Right ventricle myocardium inferior (tissue), 1 donor: ENCODE measurements at places on chromosomes 4 and X. TPM values are rescaled to one million over a fixed set of nuclear protein-coding genes. Genes with fewer than 3 reads are reported as not detected.

DNA sequence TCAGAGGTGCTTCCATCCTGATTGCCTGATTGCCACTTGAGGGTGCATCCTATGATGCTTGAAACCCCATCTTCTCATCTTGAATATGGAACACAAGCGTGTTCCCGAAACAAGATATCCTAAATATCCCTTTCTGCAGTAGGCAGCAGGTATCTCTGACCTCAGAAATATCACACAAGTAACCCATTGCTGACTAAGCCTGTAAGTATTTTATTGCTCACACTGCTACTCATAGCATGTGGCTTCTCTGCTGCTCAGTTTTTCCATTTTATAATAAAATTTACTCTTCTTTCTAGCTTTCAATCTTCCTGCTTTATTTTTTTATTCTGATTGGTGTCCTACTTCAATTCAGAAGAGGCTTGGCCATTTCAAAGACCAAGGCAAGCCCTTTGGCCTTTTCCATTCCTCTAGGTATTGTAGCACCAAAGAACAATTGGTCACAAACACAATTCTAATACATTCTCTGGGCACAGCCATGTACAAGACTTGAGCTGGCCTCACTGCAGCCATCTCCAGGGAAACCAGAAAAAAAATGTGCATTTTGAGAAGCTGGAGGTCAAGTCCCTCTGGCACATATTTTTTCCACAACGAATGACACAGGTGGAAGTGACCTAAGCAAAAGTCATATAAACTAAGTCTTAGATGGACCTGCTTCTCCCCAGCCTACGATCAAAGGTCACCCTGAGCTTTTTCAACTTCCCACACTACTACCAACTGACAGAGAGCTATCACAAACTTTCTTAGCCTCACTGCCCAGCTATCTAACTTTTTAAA, 107.0 kb downstream of the OR13H1 start:
- DNase-seq, result no peak

DNA sequence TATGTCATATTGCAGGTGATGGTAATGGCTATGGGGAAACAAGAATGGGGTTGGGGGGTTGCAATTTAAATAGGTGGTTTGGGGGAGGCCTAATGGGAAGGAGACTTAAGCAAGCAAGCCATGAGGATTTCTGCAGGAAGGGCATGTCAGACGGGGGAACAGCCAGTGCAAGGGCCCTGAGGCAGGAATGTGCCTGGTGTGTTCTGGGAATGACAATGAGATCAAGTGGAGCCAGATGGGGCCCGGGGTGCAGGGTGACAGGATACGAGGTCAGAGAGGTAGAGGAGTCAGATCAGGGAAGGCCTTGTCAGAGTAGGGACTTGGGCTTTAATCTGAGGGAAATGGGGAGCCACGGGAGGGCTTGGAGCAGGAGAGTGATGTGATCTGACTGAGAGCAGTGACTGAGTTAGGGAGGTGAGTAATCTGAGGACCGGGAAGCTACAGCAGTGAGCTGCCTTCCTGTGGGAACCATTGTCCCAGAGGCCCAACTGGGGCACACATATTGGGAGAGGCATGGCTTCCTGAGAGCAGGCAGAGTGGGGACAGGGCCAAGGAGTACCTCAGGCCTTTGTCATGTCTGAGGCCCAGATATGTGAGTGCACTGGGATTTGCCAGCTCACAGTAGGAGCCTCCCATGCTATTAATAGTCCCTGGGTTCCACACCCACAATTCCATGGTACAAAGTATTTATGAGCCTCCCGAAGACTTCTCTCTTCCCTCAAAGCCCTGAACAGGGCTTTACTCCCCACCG, 139.8 kb downstream of the BCOR start:
- DNase-seq, result no peak

- DNase-seq, result no peak
Observed at GRCh38 chr4:2691313-2691712, 64.8 kb downstream of the TNIP2 start.

- no peak for DNase-seq
Observed at GRCh38 chr4:75781305-75781704, 56.9 kb downstream of the USO1 start.

DNA sequence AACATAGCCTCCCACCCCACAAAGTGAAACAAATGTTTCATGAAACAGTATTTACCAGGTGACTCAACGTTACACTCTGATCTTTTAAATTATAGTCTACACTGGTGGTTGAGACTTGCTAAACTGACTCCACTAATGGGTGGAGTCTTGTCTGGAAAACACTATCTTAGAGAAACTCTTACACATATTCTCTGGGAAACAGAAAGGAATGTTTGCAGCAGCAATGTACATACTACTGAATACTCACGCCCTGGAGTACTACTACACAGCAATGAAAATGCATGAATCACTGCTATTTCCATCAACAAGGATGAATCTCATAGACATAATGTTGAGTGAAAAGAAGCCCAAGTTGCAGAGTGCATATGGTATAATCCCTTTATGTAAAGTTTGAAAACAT, 208.5 kb upstream of the IGFBP7 start:
- DNase-seq, result no peak

DNA sequence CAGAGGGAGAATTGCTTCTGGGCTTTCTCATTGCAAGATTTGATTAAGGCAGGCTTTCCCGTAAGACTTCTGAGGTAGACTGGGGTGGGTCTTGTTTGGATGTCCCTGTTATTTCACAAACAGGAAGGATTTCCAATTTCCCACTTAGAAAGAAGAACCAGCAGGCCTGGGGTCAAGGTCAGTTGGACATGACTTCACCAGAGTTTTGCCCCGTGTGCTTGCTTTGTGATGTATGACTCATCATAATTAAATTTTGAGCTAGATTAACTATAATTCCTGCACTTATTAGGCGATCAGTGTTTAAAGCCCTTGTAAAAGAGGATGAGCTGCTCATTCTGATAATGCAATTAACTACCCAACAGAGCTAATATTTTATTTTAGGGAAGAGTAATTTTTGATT, 32.8 kb upstream of the ARHGAP36 start:
- DNase-seq, result no peak

TGIF2LX gene
- not detected for total RNA-seq

DNA sequence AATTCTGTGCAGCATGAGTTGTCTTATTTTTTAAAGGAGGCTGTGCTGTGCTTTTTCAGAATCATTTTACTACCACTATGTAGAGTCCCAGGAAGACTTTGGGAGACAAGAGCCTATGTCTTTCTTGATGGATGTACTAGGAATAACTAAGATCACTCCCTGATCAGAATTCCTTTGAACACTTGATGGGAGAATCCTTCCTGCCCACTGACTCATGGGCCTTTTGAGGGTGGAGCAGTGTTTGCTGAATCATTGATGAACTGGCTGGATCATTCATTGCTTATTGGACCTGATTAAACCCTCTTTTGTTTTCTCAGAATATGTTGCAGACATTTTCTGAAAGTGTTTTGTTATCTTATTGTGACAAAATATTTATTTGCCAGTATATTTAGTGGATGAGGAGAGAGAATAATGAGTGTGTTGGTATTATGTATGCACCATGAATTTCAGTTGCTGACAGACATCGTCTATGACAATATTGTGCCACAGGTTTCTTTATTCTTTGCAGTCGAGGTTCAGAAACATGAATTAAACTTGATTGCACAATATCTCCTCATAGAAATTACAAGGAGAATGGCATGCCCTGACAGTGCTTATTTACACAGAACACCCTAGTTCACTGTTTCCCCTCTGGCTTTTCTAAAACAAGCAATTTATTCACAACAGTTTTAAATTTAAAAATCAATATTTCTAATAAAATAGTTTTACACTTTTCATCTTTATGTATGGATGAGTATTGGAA, 36.3 kb downstream of the POU4F2 start:
- no peak for DNase-seq

DNA sequence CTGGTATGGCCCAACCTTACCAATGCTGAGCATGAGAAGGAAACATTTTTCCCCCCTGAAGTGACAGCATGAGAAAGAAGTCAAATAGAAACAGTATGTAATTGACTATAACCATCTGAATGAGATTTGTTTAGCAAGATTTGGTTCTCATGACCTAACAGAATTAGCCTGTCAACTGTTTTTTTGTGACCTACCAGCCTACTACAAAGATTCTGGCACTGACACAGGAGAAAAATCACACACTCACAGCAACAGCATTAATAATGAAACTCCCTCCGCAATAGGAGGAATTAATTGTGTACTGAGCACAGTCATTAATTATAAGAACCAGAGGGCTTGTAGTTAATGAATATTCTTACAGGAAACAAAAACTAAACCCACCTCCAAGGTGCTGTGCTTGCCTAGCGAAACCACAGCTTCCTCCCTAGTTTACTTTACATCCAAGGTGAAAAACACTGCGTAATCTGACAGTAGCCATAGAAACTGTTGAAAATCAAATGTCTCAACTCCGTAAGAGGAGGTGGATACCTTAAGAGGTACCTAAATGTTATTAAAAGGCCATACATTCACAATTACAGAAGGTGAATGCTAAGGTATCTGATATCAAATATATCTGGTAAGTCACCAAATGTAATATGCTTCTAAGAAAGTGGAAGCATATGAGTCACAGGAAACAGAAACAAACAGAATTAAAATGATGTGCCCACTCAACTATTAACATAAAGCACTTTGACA, 34.9 kb downstream of the MMRN1 start:
- no peak for DNase-seq

DNA sequence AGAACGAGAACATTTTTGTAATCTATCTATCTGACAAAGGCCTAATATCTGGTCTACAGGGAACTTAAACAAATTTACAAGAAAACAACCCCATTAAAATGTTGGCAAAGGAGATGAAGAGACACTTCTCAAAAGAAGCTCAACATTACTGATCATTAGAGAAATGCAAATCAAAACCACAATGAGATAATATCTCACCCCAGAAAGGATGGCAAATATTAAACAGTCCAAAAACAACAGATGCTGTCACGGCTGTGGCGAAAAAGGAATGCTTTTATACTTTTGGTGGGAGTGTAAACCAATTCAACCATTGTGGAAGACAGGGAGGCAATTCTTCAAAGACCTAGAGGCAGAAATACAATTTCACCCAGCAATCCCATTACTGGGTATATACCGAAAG, 2284.8 kb downstream of the ARAP2 start:
- DNase-seq, result no peak

DNA sequence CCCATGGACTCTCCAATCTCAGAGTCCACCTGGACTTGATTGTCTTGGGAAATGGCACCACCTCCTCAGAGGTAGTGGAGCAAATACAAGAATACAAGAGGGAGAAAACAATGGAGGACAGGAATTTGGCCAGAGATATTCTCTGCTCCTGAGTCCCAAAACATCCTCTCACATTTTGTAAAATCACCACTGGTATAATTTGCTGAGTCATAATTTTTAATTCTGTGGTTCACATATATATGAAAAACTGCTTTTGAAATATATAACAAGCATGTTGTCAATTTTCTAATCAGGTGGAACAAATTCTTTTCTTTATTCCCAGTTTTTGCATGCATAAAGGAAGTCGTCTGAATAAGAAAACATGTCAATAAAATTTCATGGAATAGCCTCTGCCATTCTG, 356.1 kb downstream of the AFF2 start:
- no peak for DNase-seq

- no peak for DNase-seq
Observed at GRCh38 chr4:17241835-17242234, 270.1 kb downstream of the QDPR start.
